Caudate nucleus (tissue), 63 donors: ENCODE measurements at places on chromosomes 6 and 20.

- DNase-seq: no peak
Observed at GRCh38 chr20:24359321-24360027, 110.0 kb upstream of the SYNDIG1 start.

DNA sequence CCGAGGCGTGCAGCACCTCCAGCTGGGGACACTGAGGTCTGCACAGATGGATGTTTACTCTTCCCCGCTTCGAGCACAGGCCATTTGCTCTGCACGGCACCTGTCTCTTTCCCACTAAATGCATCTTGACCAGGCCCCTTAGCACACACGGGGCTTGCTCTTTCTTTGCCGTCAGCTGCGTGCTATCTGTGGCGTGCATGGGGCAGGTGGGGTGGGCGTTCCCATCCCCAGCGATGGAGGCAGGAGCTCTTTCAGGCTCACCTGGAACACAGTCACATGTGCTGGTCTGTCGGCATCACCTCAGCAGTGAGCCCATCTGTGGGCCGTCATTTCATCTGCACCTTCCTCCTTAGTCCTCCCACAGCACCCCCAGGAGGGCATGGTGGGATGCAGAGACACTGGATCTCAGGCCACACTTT is 35.1 kb downstream of the RBM38 start:
- no peak for DNase-seq

GRCh38 chr6:38555606-38556005 is 84.1 kb downstream of the BTBD9 start:
- no peak for DNase-seq

DNA sequence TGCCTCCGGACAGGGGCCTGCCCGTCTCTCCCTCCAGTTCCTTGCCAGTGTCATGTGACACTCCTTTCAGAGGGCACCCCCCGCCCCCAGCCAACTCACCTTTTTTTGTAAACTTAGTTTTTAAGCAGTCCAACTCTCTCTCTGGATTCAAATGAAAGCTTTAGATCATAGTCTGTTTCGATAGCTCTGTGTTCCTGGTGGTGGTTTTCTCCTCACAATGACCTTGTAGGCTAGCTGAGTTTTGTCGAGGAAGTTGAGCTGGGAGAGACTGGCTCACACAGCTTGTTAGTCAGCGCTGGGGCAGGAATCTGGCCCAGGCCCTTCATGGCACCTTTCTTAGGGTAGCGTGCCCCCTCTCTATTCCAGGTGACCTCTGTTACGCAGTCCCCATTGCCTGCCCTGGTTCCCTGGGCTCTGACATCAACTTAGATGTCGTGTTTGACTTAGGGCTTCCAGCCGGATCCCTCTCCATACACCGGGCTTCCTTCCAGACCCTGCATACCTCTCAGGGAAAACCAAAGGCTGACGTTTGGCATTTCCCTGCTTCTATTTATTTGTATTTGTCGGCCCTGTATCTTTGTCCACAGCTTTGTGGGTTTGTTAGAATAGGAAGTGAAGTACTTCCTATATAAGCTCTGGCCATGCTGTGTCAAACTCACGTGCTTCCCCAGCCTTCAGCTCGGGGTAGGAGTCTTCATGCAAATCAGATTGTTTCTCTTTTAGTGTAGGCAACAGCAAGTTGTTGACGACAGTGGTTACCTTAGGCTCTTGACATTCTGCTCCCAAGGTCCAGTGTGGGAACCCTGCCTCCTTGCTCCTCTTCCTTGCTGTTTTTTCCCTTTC is 12.7 kb downstream of the IGF2R start:
- no peak for DNase-seq

GRCh38 chr6:111818539-111819226 is 54.6 kb downstream of the FYN start:
- no peak for DNase-seq

DNA sequence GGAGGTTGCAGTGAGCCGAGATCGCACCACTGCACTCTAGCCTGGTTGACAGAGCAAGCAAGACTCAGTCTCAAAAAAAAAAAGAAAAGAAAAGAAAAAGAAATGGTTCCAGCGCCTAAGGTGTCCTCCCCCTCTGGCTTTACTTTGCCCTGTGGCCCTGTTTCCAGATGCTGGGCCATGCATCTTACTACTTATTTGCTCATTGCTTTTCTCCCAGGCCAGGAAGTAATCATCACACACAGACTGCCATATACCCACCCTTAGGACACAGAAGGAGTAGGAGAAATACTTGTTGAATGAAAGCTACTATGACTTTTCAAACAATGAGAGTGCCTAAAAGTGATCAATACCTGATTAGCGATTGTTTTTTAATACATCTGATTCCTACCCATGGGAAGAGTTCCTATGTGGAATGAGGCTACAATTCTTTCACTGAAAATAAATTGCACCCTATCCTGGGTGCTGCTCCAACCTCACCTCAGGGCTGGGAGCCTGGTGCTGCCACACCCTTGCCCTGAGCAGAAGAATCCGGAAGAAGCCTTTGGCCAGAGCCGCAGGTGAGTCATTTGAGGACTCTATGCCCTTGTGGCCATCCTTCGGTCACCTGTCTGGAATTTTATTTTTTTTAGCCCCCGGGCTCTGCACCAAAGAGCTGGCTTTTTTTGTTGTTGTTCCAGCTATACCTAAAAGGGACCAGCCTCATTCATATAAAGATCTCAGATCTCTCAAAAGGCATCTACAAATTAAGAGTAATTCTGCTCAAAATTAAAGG is 22.7 kb upstream of the TFAP2C start:
- DNase-seq: no peak
